ENCODE measurements at places on chromosomes 7 and 10. TPM values are rescaled to one million over a fixed set of nuclear protein-coding genes. Genes with fewer than 3 reads are reported as not detected.

Gene CCDC172
- not detected for total RNA-seq

Gene NOLC1
- 68.2 TPM for total RNA-seq

Gene ACBD7
- 2.8 TPM for total RNA-seq

Gene SLC26A5
- total RNA-seq: not detected

Gene ACTL6B
- total RNA-seq: not detected

Gene C7orf33
- not detected for total RNA-seq

Gene FAM171A1
- total RNA-seq: 75.8 TPM

Gene ARMC3
- not detected for total RNA-seq

Gene TEX36
- not detected for total RNA-seq

Gene PPIF
- total RNA-seq: 42.7 TPM

All from endothelial cell of umbilical vein (primary cell).